ENCODE measurements at places on chromosomes 2 and 18.
A peak's percentile ranks its signal among the peaks of the same experiment; 100 is the strongest.

DNA sequence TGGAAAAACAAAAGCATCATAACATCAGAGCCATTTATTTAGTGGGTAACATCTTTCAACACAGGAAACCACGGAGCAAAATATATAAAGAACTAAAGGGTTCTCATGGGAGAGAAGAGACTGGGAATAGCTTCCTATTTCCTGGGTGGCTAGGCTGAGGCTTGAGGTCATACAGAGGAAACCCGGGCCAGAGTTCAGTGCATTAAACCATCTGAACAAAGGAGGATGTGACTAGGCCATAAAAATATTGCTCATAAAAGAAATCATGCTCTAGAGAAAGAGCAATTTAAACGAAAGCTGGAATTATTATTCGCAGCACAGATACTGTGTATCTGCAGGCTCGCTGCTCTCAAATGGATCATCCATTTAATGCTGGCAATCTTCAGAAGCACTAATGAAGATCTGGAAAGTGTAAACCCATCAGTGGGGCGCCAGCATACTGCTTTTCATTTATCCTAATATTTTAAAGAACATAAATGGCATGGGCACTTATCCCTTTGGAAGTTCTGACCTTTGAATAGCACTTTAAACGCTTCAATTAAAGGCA is 83.3 kb downstream of the GALNT14 start:
- DNase-seq, result no peak

DNA sequence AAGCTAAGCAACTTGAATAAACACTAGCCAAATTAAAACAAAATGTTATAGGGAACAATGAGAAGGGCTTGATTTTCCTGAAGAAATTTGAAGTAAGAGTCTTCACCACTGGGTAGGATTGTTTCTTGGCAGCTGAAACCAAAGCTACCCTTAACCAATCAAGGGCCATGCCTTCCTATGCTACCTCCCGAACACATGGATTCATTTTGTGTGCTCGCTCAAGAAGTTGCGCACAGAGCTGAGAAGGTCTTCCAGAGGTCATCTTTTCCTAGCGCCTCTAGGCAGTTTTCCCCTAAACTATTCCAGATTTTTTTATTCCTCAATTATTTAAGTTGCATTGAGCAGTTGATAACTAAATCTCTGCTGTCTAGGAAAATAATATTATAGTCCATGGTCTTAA is 264.6 kb downstream of the RBM43 start:
- no peak for DNase-seq

DNA sequence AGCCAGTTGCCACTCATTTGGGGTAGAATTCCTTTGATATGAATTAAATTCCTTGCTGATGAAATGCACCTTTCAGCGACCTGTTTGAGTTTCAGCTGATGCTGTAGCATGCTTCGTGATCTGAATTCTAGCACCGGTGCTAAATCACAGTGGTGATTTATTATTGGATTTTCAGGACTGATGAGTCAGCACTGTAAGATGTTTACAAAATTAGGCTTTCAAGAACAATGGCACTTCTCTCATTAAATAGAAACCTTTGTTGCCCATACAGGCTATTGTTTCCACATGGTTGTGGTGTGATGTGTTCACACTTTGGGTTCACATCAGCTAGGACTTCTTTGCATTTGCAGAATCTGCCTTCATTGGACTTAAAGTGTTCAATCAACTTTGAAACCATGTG is 687.7 kb downstream of the ARHGAP15 start:
- DNase-seq, result no peak

DNA sequence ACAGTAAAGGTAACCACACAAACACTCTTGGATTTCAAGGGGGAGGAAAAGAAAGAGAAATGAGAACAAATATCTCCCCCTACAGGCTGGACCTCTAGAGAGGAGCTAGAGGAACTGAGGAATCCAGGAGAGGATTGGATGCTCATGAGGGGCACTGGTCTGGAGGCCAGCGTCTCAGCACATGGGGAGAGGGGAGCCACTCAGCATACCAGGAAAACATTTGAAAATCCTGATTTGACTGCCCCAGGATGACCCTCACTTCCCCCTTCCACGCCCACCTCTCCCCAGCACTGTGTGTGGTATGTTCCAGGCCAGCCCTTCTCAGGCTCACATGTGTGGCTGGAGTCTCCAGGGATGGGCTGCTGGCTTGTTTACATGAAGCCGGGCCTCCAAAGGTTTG is 396.8 kb upstream of the ID2 start:
- DNase-seq, result no peak

DNA sequence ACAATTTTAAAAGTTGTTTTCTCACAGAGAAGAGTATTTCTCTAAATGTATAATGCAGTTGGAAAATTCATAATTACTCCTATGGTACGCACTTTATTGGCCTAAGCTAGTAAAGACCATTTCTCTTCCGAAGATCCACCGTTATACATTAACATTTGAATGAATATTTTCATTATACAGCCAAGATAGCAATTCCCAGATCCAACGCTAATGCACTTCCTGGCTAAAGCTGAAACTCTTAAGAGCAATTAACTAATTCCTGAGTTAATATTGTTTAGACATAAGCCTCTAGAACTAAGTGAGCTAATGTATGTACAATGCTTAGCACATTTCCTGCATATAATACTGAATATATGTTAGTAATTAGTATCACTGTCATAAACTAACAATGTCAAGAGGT is 56.2 kb downstream of the PDK1 start:
- no peak for DNase-seq

DNA sequence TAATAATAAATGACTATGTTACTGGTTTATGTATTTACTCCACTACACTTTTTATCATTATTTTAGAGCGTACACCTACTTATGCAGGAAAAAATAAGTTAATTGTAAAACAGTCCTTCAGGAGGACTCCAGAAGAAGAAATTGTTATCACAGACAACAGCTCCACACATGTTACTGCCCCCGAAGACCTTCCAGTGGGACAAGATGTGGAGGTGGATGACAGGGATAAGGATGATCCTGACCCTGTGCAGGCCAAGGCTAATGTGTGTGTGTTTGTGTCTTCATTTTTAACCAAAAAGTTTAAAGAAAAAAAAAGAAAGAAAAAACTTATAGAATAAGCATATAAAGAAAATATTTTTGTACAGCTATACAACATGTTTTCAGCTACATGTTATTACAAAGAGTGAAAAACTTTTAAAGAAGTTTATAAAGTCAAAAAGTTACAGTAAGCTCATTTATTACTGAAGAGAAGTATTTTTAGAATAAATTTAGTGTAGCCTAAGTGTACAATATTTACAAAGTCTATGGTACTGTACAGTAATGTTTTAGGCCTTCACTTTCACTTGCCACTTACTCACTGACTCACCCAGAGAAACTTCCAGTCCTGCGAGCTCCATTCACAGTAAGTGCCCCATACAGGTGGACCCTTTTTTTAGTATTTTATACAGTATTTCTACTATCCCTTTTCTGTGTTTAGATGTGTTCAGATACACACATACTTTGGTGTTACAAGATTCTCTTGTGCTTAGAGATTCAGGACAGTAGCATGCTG is 7.5 kb downstream of the TGFBRAP1 start:
- no peak for DNase-seq

DNA sequence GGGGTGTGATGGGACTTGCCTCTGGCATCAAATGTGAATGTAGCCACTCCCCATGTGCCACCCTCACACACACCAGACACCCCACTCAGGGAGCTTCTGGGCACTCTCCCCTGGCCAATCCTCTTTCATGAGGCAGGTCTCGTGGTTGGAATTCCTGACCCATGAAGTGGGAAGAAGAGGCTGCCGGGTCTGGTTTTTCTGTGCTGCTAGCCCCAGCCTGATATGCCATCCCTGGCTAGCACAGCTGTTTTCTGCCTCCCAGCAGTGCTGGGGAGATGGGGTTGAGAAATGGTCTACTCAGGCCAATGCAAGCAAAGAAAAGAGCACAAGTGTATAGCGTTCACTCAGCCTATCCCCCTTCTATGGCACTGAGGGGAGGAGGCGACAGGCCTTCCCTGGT is 1.2 kb upstream of the C2orf72 start:
- no peak for DNase-seq

DNA sequence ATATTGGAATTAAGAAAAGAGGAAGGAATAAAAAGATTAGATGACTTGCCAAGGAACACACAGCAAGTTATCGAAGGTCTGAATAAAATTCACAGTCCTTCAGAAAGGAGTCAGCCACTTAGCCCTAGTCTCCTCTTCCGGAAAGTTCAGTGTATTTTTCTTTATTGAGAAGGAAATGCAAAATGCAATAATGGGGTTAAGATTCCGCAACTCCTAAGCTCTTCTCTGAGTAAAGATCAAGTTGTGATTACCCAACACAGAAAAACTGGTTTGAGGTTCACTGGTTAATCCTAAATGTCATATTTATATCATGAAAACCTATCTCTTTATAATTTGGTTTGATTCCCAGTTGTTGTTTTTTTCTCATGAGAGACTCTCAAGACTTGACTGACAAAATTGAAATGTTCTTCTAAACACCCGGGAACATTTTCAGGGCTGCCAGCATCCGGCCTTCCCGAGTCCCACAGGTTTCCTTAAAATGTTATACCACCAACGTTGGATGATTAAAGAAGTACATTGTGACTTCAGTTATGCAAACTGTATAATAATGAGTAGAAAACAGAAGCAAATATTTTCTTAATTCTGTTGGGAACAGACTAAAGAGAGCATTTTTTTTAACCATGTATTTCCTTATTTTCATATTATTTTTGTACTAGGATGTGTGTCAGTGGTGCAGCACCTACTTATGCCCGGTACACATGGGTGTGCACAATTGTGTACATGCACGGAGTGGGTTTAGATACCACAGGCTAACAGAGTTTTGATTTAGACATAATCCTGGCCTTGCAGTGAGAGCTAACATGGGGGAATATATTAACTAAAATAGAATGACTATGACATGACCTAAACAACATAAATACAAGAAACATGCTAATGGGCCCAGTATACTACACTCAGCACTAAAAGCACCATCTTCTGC is 100.2 kb downstream of the STK39 start:
- DNase-seq, result no peak

GRCh38 chr18:61635901-61636528 is 256.8 kb downstream of the RNF152 start:
- peak; percentile 6 for DNase-seq

GRCh38 chr2:152427902-152428301 is 92.9 kb downstream of the FMNL2 start:
- DNase-seq, result no peak

GRCh38 chr2:186348200-186348599 is 137.9 kb upstream of the ZC3H15 start:
- no peak for DNase-seq

- no peak for DNase-seq
These were observed 344 bp upstream of the MRPL33 start for GRCh38 chr2:27771202-27771547.

GRCh38 chr2:196336207-196336606 is 164.8 kb upstream of the STK17B start:
- no peak for DNase-seq

DNA sequence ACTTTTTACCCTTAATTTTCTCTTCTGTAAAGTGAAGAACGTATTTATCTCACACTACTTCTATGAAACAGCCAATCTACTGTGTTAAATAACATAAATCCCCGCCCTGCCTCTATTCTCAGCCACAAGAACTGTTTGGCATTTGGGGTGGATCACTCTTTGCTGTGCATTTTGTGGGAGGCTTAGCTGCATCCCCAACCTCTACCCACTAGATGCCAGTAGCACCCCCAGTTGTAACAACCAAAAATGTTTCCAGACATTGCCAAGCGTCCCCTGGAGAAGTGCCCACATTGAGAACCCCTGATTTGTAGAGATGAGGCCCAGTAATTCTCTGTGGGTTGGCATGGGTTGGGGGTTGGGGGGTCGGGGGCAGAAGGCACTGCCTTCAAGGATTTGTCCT is 94.7 kb upstream of the BOD1L2 start:
- no peak for DNase-seq

DNA sequence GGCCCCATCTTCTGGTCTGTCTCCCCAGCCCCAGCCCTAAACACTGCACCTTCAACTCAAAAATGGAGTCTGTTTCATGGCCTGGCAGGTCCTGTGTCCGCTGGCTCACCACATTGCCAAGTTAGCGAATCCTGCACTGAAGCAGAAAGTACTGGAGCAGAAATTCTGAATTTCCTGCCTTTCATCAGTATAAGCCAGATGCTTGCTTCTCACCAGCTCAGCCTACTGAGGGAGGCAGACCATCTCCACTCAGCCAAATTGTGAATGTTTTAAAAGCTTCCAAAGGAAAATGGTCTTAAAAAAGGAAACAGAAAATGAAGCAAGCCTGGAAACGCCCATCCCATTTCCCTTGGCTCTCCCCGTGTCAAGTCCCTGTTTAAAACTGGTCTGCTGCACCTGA is 157.8 kb downstream of the C1D start:
- DNase-seq, result no peak

DNA sequence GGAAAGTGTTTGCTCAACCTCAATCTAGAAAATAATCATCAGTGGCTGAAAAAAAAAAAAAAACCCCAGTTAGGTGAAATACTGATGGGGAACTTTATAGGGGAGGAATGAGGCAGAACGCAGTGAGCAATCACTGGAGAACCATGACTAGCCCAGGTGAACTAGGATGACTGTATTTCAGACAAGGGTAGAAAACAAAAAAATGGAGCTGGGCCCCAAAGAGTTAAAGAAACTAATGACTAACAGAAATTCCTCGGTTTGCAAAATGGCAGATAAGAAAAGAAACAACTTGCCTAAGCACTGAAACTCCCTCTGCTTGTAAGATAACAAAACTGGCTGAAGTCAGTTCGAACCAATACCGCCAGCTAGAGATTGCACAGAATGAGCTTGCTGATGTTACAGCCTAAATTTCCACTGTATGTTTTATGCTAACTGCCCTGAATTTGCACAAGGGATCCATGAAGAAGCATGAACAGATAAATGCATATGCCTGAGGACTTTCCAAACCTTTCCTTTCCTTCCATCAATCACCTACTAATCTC is 245.9 kb downstream of the METTL4 start:
- no peak for DNase-seq

DNA sequence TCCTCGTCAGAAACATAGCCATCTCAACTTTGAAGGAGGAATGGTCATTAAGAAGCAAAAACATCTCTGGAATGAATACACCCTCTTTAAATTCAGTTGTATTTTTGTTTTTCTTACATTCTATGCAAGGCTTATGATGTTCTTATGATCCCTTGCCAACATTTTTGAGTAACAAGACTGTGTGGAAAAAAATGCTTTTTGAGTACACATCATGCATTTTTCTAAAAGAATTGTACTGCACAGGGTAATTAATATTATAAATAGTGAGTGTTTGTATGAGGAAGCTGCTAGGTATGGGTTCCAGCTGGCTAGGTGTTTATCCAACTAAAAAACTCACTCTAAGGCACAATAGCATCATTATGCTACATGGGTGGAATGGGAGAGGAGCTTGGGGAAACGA is 59.0 kb upstream of the SPATS2L start:
- DNase-seq, result no peak

DNA sequence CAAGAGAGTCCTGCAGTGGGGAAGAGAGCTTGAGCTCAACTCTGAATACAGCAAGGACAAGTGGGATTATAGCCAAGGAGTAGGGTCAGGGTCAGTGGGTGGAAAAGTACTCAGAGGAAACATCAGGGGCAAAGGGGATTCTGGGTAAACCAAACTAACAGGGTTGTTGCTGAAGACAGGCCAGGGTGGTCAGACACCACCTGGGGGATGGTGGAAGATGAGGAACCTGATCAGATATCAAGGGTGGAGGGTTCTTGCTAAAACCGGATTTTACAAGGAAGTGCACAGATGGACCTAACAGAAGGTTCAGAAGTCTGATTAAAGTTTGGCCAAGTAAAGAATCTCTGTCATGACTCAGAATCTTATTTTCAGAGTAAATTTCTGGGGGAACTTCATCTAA is 16.5 kb downstream of the OSBPL1A start:
- no peak for DNase-seq

GRCh38 chr2:6957910-6958615 is 40.9 kb downstream of the RNF144A start:
- no peak for DNase-seq

Measured in SW 1271 (cell line).